ENCODE measurements at places on chromosomes 11 and 22.
A peak's percentile ranks its signal among the peaks of the same experiment; 100 is the strongest.

GRCh38 chr11:123718469-123718868, 23.0 kb downstream of the ZNF202 start:
- DNase-seq = no peak

GRCh38 chr11:60775420-60775961, 9.6 kb upstream of the MS4A10 start:
- DNase-seq = peak; percentile 91

DNA sequence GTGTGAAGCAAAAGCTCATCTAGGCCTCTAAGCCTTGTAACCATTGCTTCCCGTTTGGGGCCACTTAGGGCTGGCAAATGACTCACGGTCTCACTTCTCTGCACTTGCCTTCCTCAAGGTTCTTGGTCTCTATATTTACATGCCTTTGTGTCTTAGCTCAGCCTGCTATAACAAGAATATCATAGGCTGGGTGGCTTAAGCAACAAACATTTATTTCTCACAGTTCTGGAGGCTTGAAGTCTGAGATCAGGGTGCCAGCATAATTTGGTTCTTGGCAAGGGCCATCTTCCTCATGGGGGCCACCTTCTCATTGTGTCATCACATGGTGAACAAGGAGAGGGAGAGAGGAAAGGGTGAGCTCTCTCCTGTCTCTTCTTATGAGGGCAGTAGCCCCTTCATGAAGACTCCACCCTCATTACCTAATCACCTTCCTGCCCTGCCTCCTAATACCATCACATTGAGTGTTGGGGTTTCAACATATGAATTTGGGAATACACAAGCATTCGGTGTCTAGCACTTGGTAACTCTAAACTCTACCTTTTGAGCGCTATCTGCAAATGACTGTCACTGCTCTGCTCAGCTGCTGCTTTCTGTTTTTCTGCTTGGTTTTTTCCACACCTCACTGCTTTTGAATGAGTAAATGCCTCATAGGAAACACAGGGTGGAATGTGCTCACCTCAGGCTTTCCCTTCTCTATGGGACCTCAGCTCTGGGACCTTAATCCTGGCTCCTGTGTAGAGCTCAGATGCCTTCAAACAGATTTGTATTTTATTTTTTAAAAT, 16.2 kb upstream of the ME3 start:
- DNase-seq = no peak

DNA sequence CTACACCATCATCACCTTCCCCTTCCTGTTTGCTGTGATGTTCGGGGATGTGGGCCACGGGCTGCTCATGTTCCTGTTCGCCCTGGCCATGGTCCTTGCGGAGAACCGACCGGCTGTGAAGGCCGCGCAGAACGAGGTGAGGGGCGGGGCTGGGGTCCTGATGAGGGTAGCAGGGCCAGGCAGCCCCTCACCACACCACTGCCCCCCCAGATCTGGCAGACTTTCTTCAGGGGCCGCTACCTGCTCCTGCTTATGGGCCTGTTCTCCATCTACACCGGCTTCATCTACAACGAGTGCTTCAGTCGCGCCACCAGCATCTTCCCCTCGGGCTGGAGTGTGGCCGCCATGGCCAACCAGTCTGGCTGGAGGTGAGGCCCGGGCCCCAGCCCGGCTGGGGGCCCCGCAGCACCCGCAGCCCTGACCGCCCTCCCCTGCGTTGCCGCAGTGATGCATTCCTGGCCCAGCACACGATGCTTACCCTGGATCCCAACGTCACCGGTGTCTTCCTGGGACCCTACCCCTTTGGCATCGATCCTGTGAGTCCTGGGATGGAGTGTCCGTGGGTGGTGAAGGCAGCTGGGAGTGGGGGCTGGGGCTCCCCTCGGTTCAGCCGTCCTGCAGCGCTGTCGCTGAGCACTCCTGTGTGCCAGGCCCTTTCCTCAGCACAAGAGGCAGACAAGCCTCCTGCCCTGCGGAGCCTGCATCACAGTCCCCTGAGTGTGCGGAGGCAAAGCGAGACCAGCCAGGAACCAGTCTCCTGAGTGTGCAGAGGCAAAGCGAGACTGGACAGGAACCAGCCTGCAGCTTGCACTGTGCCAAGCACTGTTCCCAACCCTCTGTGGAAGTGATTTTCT, 8.8 kb downstream of the TCIRG1 start:
- no peak for DNase-seq

- no peak for DNase-seq
These were observed 25.0 kb upstream of the TMPRSS5 start for GRCh38 chr11:113730887-113731726.

GRCh38 chr11:5243816-5244180, 5.9 kb downstream of the HBG1 start:
- no peak for DNase-seq

DNA sequence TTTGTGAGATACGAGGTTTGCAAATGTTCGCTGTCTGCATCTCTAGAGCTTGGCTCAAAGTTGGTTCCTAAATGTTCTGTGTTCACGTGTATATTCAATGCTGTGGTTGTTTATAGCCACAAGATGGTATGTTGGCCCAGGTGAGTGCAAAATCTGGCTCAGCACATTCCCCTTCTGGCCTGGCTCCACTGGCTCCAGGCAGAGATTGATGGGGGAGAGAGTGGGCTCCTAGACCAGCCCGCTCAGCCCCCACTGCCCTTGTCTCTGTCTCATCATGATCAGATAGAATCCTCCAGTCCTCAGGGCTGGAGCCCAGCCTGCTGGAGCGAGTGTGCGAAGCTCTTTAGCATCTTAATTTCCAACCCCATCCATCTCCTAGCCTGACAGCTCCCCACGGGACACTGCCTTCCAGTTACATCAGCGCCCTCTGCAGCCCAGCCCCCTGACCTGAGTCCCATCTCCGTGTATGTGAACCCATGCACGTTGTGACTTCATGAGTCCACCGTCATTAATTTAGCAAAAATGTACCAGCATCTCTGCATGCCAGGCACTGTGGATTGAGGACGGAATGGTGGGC, 2.0 kb downstream of the P2RX3 start:
- no peak for DNase-seq

- no peak for DNase-seq
These were observed 9.4 kb upstream of the CASP12 start for GRCh38 chr11:104907521-104908185.

DNA sequence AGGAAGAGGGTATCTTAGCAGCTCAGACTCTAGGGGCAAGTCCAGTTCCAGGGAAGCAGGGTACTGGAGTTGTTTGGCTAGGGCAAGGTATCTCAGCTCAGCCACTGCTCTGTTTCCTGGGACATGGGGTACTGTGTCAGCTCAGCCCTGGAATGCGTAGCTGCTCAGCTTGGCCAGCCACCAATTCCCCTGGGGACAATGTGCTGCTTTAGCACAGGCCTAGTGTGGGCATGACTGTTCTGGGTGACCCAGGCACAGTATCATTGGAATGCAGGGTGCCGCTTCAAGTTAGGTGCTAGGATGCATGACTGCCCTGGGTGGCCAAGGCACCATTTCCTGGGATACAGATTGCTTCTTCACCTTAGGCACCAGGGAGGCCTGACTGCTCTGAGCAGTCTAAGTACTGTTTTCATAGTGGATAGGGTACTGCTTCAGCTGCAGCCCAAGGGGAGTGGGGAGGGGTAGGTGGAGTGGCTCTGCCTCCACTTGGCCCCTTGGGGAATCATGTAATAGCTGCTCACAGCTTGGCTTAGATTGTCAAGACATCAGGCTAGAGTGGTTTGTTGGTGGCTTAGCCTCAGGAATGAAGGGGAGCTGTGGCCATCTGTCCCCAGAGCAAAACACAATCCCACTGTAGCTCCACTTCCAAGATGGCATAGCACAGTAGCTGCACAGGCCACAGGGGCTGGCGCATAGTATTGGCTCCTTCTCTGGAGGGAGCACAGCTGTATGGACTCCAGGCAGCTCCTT, 36.0 kb downstream of the MADD start:
- DNase-seq = no peak

- no peak for DNase-seq
These were observed 238.7 kb downstream of the FAM181B start for GRCh38 chr11:82494988-82495432.
